Stimulated activated CD4-positive, alpha-beta T cell treated with anti-CD3 and anti-CD28 coated beads, Interleukin-12 subunit alpha, Interleukin-12 subunit beta, amount 100 ng/mL, for 24 hours (primary cell): ENCODE measurements at places on chromosomes 5 and 9.

- no peak for DNase-seq
Measured at GRCh38 chr5:1860949-1861348, 21.8 kb downstream of the IRX4 start.

DNA sequence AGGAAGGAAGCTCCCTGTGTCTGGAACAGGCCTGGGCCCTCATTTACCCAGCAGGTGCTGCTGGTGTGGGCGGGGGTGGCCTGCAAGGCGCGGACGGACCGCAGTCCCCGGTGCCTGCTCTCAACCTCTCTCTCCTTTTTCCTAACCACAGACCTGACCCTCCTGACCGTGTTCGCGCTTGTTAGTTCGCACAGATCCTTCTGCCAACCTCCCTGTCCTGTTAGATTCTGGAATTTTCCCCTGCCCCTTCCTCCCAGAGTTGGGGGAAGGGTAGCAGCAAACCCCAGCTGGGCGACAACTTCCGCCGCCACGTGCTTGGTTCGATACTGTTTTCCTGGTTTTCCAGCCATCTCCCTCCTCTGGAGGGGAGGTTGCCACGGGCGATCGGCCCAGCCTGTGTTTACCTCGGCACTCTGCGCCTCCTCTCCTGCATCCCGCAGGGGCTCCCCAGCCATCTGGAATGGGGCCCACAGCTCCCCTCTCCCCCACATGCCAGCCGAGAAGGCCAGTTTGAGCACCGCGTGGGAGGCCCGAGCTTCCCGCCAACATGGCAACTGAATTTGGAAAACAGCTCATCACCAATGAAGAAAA, 70.8 kb upstream of the UNC5A start:
- no peak for DNase-seq

DNA sequence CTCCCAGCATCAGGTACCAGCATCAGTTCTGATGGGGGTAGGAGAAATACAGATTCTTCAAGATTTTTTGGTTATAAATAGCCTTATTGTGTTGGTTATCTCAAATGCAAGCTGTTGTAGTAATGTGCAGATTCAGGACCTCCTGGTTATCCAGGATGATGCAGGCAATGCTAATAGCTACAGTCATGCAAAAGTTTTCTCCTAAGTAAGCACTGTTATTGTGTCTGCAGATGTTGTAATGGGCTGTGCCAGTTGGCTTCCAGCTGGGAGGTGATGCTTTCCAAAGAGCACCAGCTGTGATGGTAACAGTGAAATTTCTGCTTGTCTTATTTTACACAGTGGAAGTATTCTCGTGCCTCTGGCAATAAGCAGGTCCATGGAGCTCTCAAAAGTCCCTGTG, 719.2 kb upstream of the CTNND2 start:
- DNase-seq: no peak

DNA sequence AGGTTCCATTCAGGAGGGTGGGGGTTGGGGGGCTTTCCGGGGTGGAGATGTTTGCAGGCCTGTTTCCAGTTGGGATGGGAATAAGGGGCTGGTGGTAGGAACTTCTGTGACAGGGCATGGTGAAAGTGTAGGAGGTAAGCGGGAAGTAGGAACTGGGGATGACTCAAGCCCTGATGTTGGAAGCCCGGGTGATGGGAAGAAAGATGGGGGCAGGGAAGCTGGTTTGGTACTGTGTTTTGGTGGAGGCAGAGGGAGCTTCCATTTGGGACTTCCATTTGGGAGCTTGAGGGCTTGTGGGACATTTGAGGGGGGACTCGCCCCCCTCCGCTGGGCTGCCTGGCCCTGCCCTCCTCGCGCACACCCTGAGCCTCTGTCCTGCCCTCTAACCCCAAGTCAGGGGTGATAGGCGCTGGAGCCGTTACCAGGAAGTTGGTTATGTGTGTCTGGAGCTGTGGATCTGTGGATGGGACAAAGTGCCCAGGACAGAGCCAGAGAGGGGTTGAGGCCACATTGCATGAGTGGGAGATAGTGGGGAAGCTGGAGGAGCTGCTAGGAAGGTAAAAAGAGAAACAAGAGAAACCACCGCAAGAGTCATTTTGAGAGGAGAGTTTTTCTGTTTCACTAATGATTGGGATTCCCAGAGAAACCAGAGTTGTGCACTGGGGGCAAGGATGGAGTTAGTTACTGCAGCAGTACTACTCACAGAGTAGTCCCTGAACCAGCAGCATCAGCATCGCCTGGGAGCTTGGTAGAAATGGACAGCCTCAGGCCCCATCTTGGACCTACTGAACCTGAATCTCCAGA, 6.6 kb downstream of the RGS14 start:
- no peak for DNase-seq

- DNase-seq: no peak
Measured at GRCh38 chr5:94702729-94703128, 84.3 kb downstream of the SLF1 start.

DNA sequence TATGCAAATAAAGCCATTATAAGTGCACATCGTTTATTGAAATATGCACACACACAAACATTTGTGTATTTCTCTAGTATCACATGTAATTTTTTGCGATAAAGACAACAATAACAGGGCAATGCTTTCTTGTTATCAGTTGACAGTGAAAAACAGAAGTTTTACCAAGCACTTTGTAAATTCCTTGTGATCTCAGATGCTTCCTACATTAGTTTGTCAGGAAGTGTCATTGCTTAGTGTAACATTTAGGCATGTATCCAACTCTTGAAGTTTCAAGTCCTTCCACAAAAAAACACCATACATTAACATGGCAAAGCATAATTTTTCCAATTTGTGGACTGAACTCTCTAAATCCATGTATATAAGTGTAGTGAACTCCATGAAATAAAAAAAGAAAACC, 46.4 kb downstream of the MOCS2 start:
- no peak for DNase-seq

DNA sequence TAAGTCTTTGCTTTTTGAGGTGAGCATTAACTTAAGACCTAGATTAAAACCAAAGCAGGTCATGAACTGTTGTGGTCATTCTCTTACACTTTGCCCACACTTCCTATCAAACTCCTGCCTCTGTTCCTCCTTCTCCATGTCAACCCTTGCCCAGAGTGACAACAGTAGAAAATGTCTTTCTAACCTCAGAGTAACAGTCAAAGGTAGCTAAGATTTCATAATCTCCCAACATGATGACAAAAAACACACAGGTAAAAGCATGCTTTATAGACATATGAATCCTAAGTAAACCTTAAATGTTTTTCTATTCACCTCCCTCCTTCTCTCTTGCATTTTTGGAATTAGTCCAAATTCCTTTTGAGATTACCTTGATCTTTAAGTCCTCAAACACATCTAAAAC, 422.3 kb downstream of the SPATA31D1 start:
- DNase-seq: no peak

- no peak for DNase-seq
Measured at GRCh38 chr9:118558026-118558425, 811.2 kb downstream of the BRINP1 start.

DNA sequence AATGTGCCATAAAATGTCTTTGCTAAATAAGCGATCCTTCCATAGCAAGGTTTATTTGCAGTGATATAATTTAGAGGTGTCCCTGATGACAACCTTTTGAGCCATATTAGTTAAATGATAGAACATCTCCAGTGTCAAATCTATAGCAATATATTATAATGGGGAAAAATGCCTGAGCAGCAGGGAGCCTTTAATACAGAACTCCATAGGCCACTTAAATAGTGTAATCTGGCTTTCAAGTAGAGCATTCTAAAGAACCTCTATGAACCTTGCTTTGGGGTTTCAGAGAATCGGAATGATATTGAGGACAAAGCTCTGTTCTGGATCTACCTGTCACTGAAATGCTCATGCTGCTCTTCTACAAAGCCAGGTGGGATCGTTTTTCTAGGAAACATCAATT, 96.7 kb upstream of the MEF2C start:
- DNase-seq: no peak

DNA sequence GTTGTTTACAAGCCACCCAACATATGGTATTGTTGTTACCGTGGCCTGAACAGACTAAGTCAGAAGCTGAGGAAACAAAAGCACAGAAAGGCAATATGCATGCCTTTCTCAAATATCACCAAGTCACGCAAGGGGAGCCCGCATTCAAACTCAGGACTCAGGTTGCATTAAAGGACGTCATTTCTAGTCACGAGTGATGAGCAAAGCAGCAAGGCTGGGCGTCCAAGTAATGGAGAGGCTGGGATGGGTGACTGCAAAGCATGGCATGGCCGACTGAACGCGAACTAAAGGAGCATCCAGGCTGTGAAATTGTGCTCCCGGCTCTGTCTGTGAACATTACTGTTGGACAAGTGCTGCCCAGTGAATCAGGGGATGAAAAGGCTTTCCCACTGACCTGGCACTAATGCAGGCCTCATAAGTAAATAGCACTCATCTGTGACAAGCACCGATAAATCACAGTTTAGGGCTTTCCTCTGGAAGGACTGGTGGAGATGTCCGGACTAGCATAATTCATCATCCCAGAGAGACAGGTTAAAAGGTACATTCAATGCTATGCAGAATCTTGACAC, 202.8 kb downstream of the SPOCK1 start:
- no peak for DNase-seq
